Effector CD8-positive, alpha-beta T cell (primary cell): ENCODE measurements at places on chromosomes 3 and 15.

GRCh38 chr3:176275113-176275512, 922.2 kb downstream of the TBL1XR1 start:
- DNase-seq, result no peak

DNA sequence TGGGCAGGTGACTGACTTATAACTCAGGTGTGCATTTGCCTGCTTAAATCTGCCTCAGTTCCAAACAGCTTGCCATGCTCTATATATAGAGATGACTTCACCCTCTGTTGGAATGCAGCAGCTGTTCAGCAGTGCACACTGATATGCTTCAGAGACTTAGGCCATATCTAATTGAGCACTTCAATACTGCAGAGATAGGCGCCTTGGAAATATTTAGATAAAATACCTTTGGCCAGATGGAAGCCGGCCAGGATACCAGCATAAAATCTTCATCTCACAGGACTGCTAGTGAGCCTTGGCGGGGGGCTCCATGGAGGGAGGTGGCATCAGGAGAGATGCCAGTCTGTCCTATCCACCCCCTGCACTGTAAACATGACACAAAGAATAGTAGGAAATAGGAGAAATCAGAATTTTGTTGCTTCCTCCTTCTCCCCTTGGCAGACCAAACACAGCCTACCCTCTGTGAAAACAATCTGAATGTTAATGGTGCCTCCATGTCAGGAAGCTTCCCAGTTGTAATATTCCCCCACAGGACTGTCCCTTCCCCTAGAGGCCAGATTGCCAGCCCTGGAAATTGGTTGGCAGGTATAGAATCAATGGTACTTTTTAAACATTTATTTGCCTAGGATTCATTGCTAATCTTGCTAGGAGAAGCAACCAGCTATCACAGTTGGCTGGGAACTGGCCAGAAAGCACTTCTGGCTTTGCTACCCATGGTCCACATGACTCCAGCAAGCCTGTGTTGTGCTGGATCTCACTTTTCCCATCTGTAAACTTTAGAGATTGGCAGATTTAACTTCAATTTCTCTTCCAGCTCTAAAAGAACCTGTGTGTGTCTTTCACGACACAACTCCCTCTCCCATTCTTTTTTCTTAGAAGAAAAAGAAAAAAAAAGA, 215.5 kb upstream of the KCNMB2 start:
- DNase-seq, result no peak

- DNase-seq, result no peak
Observed at GRCh38 chr3:47540281-47540680, 26.8 kb upstream of the ELP6 start.

- DNase-seq, result no peak
Observed at GRCh38 chr3:98778852-98779413, 15.8 kb downstream of the ST3GAL6 start.

DNA sequence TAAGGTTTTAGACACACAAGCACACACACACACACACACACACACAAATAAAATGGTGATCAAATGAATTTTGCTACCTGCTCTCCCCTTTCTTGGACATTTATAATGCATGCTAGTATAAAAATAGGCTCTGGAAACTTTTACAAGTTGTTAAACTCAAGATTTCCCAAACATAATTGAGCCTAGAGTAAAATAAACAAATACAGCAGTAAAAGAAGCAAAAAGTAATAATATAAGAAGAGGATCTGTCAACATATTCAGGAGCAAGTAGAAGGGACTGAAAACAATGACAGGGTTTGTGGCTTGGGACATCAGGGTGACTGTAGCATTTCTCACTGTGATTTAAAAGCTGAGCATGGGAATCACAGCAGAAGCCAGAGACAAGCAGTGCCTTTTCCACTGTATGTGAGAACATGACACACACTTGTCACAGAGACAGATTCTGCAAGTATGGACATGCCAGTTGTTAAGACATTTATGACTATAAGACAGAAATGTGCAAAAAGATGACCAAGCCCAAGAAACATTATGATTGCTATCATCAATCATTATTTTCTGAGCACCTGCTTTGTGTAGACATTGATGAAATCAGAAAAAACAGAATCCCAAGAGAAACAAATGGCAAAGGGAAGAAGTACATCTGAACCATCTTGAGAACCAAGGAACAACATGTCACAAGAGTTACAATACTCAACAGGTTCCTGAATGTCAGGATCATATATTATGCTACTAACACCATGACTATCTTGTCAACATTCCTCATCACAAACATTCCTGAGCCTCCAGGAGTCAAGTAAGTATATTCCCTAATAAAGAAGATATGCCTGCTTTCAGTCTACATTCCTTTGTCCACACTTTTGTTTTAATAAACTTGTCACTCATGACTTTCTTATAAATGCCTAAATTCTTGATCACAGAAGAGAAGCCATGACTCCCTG, 7.1 kb downstream of the THRB start:
- no peak for DNase-seq

GRCh38 chr3:30694148-30694547, 87.7 kb downstream of the TGFBR2 start:
- DNase-seq, result no peak

DNA sequence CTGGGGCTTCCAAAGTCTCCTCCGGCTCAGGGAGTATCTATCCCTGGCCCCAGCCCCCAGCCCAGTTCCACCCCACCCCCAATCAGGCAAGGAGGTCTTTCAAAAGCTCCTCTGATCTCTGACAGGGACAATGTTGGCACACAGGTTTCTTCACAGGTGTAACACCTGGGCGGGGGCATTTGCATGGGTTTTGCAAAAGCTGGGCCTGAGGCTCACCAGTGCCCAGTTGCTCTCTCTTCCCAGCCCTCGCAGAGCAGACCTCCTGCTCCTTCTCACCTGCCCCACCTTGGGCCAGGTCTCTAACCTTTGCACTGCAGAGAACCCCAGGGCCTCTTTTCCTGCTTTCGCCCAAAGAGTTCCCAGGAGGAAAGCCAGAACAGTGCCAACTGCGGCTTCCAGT, 8.6 kb upstream of the CSK start:
- no peak for DNase-seq

DNA sequence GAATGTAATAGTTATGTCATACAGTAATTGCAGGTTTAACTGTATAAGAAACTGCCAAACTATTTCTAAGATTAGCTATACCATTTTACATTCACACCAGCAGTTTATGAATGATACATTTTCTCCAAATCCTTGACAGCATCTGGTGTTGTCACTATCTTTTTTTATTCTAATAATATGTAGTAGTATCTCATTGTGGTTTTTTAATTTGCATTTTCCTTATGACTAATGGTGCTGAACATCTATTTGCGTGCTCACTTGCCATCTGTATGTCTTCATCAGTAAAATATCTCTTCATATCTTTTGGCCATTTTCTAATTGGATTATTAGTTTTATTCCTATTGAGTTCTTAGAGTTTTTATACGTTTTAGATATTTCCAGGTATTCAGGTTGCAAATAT, 994.0 kb upstream of the SEMA6D start:
- DNase-seq, result no peak

- DNase-seq, result no peak
Observed at GRCh38 chr3:185081521-185081920, 71.3 kb downstream of the C3orf70 start.

GRCh38 chr3:16355828-16356227, 90.8 kb downstream of the OXNAD1 start:
- DNase-seq, result no peak

GRCh38 chr3:166209701-166210100, 372.5 kb upstream of the BCHE start:
- no peak for DNase-seq

DNA sequence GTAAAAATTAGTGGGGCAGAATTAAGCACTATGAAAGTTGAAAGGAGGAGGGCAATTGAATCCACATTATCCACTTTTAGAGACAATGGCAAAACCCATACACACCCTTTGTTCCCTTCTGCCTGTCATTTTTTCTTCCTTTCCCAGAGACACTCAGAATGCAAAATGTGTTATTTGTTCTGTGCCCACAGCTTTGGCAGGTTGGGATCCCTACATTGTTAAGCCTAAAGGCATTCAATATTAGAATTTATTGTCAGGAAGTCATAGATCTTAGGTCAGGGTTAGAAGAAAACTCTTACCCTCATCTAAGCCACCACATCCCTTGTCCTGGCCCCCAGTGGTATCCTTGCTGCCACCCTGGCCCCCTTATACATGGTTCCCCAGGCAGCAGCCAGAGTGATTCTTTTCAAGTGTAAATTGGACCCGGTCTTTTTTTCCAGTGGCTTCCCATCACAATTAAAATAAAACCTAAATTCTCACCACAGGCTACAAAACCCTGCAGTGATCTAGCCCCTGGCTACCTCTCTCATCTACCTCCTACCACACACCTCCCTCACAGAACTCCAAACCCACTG, 470.1 kb upstream of the ATP11B start:
- DNase-seq, result no peak

- no peak for DNase-seq
Observed at GRCh38 chr3:25416176-25416575, 11.9 kb upstream of the RARB start.

DNA sequence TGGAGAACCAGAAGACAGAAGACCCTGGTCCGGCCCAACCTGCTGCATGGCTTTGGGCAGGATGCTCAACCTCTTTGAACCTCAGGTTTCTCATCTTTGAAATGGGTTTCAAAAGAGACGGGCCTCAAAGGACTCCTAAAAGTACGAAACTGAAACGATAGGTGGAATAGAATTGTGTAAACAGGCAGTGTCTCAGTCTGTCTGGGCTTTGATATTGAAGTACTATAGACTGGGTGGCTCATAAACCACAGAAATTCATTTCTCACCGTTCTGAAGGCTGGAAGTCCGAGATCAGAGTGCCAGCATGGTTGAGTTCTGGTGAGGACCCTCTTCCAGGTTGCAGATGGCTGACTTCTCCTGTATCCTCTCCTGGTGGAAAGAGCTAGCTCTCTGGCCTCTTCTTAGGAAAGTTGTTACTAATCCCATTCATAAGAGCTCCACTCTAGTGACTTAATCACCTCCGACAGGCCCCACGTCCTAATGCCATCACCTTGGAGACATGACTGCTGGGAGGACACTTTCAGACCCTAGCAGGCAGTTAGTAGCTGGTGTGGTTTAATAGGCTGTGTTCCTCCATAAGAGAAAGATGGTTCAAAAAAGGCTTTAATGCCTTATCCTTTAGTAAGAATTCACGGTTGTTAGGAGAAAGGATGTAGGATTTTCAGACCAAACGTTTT, 35.7 kb downstream of the SSUH2 start:
- DNase-seq, result no peak

DNA sequence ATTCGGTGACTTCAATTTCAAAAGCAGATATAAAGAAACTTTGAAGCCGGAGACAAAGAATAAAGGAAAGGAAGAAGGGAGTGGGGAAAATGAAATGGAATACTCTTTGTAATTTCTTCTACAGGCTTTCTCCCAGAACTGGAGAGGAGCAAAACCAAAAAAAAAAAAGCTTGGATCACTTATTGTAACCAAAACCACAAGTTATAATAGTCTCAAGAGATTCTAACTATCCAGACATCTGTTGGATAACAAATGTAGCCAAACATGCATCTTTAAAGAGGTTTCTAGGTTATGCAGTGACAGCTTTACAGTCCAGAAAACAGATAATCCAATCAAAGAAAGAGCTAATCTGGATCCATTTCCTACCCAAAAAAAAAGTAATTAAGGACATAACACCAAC, 36.2 kb downstream of the VGLL3 start:
- DNase-seq, result no peak

DNA sequence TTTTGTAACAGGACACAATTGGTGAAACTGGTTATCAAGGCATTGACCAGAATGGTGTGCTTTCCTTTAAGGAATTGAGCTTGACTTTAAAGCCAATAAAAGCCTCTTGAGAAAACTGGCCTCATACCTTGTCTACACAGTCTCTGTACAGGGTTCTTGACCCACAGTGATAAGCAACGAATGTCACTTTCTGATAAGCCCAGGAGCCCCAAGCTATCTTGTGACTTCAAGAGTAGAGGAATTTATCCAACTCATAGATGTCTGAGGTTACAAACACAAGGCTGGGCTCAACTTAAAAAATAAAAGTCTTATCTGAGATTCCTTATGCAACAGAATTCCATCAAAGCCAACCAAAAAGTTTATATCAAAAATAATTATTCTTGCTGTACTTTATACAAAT, 212.1 kb downstream of the GBE1 start:
- no peak for DNase-seq

GRCh38 chr3:195899701-195900435, 8.5 kb downstream of the TNK2 start:
- no peak for DNase-seq

DNA sequence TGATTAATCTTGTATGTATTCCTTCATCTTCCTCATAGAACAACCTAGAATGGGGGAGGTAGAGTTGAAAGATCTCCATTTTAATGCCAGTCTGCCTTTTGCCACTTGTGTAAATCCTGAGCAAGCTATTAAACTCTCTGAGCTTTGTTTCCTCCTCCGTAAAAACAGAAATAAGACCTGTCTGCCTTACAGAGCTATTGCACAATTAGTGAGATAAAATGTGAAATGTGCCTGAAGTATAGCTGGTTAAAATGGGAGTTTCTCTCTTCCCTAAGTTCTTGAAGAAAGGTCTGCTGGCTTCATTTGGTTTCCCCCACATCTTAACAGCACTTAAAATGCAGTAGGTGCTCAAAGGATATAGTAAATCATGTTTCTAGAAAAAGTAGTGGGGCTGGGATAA, 19.0 kb downstream of the ALDH1A2 start:
- no peak for DNase-seq

DNA sequence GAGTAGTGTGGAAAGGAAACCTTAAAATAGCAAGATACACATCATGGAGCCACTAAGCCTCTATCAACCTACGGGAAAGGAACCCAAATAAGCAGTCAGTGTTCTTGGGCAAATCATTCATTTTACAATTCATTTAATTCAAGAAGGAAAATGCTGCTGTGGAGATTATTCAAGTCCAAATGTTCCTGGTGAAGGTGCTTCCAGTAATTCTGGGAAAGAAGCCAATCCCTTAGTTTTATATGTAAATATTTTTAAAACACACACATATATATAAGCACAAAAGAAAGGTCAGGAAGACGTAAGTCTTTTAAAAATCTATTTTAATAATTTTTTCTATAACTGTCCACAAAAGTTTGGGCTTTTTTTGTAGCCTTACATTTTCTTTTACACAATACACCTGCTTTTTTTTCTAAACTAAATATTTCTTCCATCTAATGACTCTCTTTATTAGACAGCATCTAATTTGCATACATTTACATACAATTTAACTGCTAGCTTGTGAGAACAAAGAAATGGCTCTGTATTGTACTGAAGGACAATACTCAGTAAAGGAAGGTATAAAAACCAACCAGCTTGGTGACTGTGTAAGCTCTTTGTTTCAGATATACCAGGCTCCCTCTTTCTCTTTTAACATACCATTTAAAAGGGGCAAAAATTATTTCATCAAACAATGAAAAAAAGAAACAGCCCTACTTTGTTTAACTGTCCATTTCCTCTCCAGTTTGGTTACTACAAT, 269.5 kb downstream of the ZBTB20 start:
- no peak for DNase-seq

DNA sequence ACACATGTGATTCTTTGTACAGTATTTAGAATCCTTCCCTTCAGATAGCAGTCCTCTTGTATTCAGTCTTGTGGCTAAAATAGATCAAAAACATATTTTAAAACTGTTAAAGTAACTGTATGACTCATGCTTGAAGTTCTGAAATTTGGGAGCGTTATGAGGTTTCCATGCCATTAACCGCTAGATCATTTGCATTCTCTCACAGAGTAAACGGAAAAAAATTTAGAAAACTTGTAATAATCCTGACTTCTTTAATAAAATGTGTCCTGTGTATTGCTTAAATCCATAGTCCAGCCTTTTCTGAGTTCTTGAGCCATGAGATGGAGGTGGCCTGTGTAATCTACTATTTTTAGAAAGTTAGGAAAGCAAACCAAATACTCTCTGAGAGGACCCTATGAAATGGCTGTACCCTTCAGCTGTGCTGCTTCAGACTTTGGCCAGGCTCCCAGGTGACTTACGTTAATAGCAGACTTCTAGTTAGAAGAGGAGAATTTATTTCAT, 33.8 kb downstream of the MBNL1 start:
- DNase-seq, result no peak
